ENCODE measurements at places on chromosomes 1 and 21. TPM values are rescaled to one million over a fixed set of nuclear protein-coding genes. Genes with fewer than 3 reads are reported as not detected.

- no peak for DNase-seq
- no peaks in the 10 kb centered on the region for H3K27me3 ChIP-seq
- peaks cover 18% of the 10 kb centered on the region for H3K4me1 ChIP-seq
- H3K36me3 ChIP-seq: peaks cover 9% of the 10 kb centered on the region
- H3K27ac ChIP-seq: no peak overlapping the region
Measured at GRCh38 chr21:45169682-45170081, 95.3 kb downstream of the ADARB1 start.

Gene MSH4
- total RNA-seq: 0.60 TPM

Gene OR11L1
- not detected for total RNA-seq

DNA sequence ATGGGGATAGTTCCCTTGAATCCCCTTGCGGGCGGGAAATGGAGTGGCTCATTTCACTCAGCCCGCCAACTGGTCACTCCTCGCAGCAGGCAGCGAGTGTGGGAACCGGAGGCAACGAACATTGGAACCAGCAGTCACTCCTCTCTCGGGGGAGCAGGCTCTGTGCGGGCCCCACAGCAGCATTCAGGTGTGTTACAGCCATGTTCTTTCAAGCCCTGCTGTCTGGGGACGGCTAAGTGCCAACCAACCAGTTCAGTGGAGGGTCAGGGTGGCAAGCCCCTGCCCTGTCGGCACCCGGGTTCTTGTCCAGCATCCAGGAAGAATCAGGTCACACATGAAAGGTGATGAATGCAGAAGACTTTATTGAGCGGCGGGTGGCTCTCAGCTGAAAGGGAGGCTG, 370.5 kb downstream of the NUF2 start:
- H3K27ac ChIP-seq: no peak overlapping the region
- no peaks in the 10 kb centered on the region for H3K27me3 ChIP-seq
- H3K4me3 ChIP-seq: no peak overlapping the region
- no peaks in the 10 kb centered on the region for H3K4me1 ChIP-seq
- no peak for DNase-seq

DNA sequence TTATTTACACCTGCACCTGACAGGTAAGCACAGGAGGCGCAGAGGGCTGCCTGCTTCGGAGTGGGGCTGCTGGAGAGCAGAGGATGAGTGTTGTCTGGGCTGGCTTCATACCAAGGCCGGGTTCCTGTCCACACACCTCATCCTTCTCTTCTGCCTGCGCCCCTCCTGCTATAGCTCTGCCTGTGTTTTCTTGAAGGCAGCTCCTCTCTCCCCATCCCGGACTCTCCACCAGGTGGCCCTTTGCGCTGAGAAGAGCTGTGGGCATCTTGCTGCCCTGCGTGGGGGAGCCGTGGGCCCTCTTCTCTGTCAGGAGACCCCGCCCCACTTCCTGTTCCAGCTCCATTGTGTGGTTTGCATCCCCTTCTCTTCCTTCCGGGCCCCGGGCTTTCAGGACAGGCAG, 35.0 kb downstream of the ARHGEF10L start:
- no peak for DNase-seq
- no peaks in the 10 kb centered on the region for H3K36me3 ChIP-seq
- H3K27ac ChIP-seq: no peak overlapping the region
- no peak overlapping the region for H3K4me3 ChIP-seq
- no peaks in the 10 kb centered on the region for H3K4me1 ChIP-seq
- no peaks in the 10 kb centered on the region for H3K27me3 ChIP-seq

GRCh38 chr1:41013796-41014195, 7.7 kb downstream of the SLFNL1 start:
- peaks cover 62% of the 10 kb centered on the region for H3K36me3 ChIP-seq
- no peak for DNase-seq
- no peak overlapping the region for H3K27ac ChIP-seq
- H3K27me3 ChIP-seq: no peaks in the 10 kb centered on the region
- no peak overlapping the region for H3K4me3 ChIP-seq
- no peaks in the 10 kb centered on the region for H3K4me1 ChIP-seq

Gene SPATA45
- total RNA-seq: not detected

DNA sequence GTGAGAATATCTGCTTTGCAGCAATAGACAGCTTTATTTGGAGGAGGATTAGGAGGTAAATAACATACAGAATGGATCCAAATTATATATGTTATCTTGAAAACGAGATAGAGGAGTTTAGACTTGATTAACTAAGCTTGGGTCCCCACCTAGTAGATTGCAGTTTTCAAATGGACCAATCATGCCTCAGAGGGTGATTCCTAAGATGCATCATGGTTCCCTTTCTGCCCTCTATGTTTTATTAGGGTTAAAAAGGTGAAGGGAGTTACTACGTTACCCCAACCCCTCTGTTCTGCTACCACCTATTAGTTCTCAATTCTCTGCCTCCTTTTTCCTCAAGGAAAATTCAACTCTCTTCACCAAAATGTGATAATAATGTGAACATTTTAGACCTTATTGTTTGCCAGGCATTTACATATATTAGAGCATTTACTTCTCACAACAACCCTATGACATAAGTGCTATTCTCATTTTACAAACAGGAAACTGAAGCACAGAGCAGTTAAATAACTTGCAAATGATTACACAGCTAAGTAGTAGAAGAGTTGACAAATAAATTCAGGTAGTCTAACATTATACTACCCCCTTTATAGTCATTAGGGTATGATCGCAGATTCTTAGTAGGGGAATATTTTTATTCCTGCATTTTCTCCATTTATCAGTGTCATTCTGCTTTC, 23.4 kb upstream of the PGM1 start:
- peaks cover 11% of the 10 kb centered on the region for H3K36me3 ChIP-seq
- no peaks in the 10 kb centered on the region for H3K27me3 ChIP-seq
- no peak for DNase-seq
- H3K4me1 ChIP-seq: no peaks in the 10 kb centered on the region
- H3K27ac ChIP-seq: no peak overlapping the region

GRCh38 chr1:19203440-19203839, 6.6 kb downstream of the UBR4 start:
- H3K36me3 ChIP-seq: peaks cover 65% of the 10 kb centered on the region
- peaks cover 46% of the 10 kb centered on the region for H3K4me1 ChIP-seq
- H3K27ac ChIP-seq: no peak overlapping the region
- H3K4me3 ChIP-seq: no peak overlapping the region

DNA sequence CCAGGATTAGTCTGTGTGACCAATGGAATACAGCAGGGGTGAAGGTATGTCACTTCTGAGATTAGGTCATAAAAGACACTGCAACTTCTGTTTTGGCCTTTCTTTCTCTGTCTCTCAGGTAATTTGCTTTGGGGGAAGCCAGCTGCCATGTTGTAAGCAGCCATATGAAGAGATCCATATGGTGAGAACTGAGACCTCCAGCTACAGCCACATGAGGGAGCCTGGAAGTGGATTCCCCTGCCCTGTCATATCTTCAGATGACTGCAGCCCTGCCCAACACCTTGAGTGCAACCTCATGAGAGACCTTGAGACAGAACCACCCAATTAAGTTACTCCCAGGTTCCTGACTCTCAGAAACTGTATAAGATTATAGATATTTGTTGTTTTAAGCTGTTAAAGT, 70.1 kb upstream of the ESRRG start:
- H3K27me3 ChIP-seq: no peaks in the 10 kb centered on the region
- H3K4me3 ChIP-seq: no peak overlapping the region
- no peak overlapping the region for H3K27ac ChIP-seq

Gene PRR9
- not detected for total RNA-seq

Gene KRTAP19-1
- not detected for total RNA-seq

GRCh38 chr1:64073705-64074104, 129.7 kb upstream of the UBE2U start:
- no peak overlapping the region for H3K4me3 ChIP-seq
- no peaks in the 10 kb centered on the region for H3K36me3 ChIP-seq
- H3K27me3 ChIP-seq: no peaks in the 10 kb centered on the region
- DNase-seq: no peak
- H3K27ac ChIP-seq: no peak overlapping the region

DNA sequence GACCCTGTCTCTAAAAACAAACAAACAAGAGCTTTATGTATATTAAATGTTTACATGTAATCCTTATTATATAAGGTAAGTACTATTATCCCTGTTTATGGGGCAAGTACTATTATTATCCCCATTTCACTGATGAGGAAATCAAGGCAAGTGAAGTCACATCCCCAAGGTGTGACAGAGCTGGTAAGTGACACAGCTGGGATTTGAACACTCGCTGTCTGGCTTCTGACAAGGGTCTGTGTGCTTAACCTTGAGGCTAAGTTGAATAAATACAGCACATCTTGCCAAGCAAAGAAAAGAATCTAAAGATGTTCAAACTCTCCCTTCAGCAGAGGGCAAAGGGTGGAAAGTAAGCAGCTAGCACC, 167.9 kb upstream of the IRF2BP2 start:
- no peaks in the 10 kb centered on the region for H3K27me3 ChIP-seq
- peaks cover 9% of the 10 kb centered on the region for H3K4me1 ChIP-seq
- no peak for DNase-seq
- no peak overlapping the region for H3K27ac ChIP-seq
- no peak overlapping the region for H3K4me3 ChIP-seq
- peaks cover 18% of the 10 kb centered on the region for H3K36me3 ChIP-seq

Gene LIN9
- 9.7 TPM for total RNA-seq

DNA sequence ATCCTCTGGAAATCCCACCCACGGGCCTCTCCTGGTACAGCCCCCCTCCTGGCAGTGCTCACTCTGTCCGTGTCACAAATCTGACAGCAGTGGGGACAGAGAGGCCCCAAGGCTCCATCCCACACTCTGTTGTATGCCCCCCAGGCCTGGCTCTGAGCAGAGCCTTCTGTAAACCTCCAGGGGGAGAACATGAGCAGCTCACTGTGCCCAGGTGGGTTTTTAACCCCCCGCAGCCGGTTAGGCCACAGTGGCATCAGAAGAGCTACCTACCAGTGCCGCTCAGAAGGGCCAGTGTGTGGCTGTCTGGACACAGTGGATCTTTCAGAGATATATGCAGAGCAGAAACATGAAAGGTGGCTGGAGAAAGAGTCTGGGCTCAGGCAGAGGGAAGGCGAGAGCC, 12.0 kb upstream of the GPR153 start:
- no peaks in the 10 kb centered on the region for H3K36me3 ChIP-seq
- H3K27ac ChIP-seq: no peak overlapping the region
- H3K4me3 ChIP-seq: no peak overlapping the region
- H3K27me3 ChIP-seq: no peaks in the 10 kb centered on the region
- DNase-seq: no peak

Gene PLCH2
- 2.8 TPM for total RNA-seq

GRCh38 chr1:15282038-15282437, 35.0 kb downstream of the FHAD1 start:
- H3K27me3 ChIP-seq: peaks cover 5% of the 10 kb centered on the region
- H3K4me3 ChIP-seq: no peak overlapping the region
- H3K36me3 ChIP-seq: peaks cover 2% of the 10 kb centered on the region
- no peak for DNase-seq

DNA sequence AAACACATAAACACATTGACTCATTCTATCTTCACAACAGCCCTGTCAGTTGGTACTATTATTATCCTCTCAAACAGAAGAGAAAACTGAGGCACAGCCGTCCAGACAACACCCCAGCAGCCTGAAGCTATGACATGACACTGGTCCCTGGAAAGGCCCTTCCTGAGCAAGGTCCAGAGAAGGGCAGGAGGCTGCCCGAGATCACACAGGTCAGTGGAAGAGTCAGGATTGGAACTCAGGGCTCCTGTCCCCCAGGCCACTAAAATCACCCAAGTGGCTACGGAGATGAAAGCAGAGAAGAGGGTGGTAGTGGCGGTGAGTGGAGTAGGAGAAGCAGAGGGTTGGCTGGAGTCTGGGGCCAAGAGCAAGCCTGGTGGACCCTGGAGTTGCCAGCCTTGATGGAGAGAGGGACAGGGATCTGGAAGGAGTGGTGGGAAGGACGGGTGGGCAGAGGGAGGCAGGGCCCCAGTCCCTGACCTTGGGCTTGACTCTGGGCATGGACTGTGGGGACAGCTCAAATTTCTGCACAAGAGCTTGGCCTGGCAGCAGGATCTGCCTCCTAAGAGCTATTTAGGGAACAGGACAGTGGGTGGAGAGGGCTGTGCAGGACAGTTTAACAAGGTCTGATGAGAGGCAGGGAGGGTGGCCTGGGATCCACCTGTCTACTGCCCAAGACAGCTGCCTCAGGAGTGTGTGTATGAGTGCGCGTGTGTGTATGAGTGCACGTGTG, 15.8 kb downstream of the MYOM3 start:
- peaks cover 2% of the 10 kb centered on the region for H3K27me3 ChIP-seq
- no peaks in the 10 kb centered on the region for H3K36me3 ChIP-seq
- H3K4me3 ChIP-seq: no peak overlapping the region
- no peak overlapping the region for H3K27ac ChIP-seq
- DNase-seq: no peak
- H3K4me1 ChIP-seq: no peaks in the 10 kb centered on the region

Gene OR2T3
- not detected for total RNA-seq

GRCh38 chr1:51897699-51898031, 19.1 kb upstream of the NRDC start:
- H3K36me3 ChIP-seq: no peaks in the 10 kb centered on the region
- H3K4me3 ChIP-seq: no peak overlapping the region
- H3K27ac ChIP-seq: no peak overlapping the region
- DNase-seq: no peak
- peaks cover 5% of the 10 kb centered on the region for H3K4me1 ChIP-seq

DNA sequence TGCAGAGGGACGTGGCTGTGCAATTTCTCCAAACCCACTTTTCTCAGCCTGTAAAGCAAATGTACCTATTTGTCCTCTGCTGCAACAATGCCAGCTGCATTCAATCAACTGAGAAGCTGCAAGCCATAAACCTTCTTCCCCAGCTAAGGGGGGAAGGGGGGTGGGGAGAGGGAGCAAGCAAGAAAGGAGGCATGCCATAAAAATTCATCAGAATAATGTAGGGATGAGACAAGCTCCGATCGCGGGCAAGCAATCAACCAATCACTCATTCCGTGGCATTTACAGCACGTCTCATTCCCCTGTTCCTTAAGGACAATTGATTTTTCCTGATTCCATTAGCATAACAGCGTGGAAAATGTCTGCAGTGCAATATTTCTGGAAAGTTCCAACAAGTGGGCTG, 144.8 kb downstream of the DMRTA2 start:
- H3K36me3 ChIP-seq: no peaks in the 10 kb centered on the region
- no peaks in the 10 kb centered on the region for H3K4me1 ChIP-seq
- H3K27ac ChIP-seq: no peak overlapping the region
- DNase-seq: no peak
- H3K4me3 ChIP-seq: no peak overlapping the region
- no peaks in the 10 kb centered on the region for H3K27me3 ChIP-seq

Gene MAGOH
- 89.0 TPM for total RNA-seq

DNA sequence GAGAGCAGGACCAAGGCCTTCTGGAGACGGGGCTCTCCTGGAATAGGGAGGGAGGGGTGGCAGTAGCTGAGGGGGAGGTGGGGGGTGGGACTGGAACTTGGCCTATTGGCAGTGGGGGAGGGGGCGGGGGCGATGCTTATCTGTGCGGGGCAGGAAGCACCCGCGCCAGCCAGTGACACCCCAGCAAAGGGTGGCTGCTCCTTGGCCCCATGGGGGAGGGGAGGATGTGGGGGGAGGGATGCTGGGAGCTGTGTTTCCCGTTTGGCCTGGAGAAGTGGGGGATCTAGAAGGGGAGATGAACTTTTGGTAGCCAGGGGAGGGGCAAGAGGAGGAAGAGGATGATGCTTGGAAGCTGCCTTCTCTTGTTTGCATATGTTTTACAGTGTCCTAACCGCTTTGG, 11.0 kb downstream of the ZBTB7B start:
- H3K4me1 ChIP-seq: peaks cover 47% of the 10 kb centered on the region
- peak overlapping the region; percentile 96 for H3K4me3 ChIP-seq
- H3K27me3 ChIP-seq: no peaks in the 10 kb centered on the region
- peak overlapping the region; percentile 86 for H3K27ac ChIP-seq
- peaks cover 86% of the 10 kb centered on the region for H3K36me3 ChIP-seq

Gene ARHGEF16
- total RNA-seq: not detected

Measured in activated T-helper 2 cell treated with anti-CD3 and anti-CD28 coated beads, Interferon-gamma antibody, Interleukin-2, Interleukin-4, amounts not matched to agents 10 μg/mL and 5 μg/mL and 100 μg/mL, durations not matched to agents 14 hours and 24 hours and 36 hours (primary cell).